ENCODE measurements at places on chromosomes 5 and 9.

- no peak for DNase-seq
Observed at GRCh38 chr9:81031422-81032029, 657.8 kb downstream of the TLE1 start.

- peak; percentile 60 for DNase-seq
Observed at GRCh38 chr5:151040211-151040747, 19.9 kb downstream of the GPX3 start.

- DNase-seq = no peak
Observed at GRCh38 chr9:112623198-112623597, 94.7 kb downstream of the INIP start.

GRCh38 chr5:155040984-155041653, 27.6 kb downstream of the KIF4B start:
- no peak for DNase-seq

DNA sequence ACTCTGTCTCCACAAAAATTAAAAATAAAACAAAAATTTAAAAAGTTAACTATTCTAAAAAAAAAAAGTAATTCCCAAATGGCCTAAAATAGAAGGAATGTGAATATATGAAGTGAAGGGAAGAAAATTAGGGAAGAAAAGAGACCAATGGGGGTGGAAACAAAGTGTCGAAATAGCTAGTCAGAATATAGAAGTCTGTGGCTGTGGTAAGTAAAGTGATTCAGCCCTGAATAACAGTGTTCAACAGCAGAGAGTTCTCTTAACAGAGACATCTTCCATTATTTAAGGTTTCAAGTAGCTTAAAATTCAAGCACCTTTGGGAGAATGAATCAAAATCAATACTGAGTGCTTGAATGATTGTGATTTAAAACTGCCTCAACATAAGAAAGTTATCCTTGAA, 51.7 kb downstream of the LPAR1 start:
- no peak for DNase-seq

DNA sequence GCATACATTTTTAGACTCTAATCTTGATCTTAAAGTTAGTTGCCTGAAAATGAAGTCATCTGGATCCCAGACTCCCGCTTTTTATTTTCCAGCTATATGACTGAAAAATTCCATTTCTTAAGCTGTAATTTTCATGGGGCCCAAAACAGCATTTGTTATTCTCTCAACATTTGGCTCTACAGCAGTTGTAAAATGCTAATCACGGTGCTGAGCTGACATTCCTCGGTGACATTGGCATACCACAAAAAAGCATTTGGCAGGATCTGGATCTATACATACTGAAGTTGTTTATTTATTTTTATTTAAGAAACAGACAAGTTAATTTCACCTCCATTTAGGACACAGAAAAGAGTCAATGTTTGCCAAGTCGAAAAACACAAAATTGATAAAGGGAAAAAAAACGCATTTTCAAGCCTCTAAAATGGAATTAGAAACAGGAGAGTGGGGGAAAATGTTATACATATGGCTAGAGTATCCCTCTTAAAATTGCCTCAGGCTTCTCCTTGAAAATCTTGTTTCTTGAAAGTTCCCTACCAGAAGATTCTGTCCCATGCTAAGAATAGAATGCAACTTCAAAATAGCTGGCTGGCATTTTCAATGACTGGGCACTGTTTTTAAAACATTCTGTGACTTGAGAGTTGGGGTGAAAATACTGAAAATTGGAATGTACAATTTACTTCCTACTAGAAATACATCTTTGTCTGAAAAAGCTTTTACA, 207.5 kb upstream of the TBCA start:
- no peak for DNase-seq

DNA sequence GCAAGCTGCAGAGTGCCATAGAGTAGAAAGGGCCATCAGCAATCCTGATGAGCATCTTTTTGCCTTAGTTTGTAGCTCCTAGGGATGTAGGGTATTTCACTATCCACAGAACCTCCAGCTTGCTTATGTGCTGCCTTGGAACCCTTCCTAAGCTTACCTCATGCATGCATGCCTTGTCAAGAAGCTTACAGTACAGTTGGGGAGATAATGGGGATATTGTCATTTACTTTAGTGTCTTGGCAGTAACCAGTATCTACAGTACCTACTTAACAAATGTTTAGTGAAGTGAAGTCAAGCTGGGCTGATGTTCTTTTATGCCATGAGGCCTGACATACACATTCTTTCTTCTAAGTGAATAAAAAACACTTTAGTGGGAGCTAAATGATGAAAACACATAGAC, 164.6 kb upstream of the PPP1R2B start:
- no peak for DNase-seq

GRCh38 chr9:124218987-124219461, 38.7 kb upstream of the NEK6 start:
- no peak for DNase-seq

DNA sequence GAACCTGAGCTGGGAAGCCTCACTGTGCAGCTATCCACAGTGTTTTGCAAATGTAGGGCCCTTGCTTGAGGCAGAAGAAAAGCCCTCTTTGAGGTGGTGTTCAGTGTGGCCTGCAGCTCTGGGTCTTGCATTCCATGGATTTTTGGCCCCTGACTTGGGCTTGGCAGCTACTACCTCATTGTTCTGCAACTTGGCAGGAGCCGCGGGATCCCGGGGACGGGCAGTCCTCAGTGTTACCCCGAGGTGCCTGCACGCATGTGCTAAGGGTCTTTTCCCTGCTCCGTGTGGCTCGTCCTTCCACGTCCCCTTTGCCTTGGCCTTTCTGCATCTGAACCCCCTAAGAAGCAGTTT, 39.8 kb downstream of the NEK6 start:
- DNase-seq = peak; percentile 92

- no peak for DNase-seq
Observed at GRCh38 chr9:6793203-6793602, 35.4 kb downstream of the KDM4C start.

GRCh38 chr5:67548520-67549295, 352.1 kb upstream of the CD180 start:
- no peak for DNase-seq

- no peak for DNase-seq
Observed at GRCh38 chr5:135031813-135032694, 2.0 kb downstream of the PITX1 start.

DNA sequence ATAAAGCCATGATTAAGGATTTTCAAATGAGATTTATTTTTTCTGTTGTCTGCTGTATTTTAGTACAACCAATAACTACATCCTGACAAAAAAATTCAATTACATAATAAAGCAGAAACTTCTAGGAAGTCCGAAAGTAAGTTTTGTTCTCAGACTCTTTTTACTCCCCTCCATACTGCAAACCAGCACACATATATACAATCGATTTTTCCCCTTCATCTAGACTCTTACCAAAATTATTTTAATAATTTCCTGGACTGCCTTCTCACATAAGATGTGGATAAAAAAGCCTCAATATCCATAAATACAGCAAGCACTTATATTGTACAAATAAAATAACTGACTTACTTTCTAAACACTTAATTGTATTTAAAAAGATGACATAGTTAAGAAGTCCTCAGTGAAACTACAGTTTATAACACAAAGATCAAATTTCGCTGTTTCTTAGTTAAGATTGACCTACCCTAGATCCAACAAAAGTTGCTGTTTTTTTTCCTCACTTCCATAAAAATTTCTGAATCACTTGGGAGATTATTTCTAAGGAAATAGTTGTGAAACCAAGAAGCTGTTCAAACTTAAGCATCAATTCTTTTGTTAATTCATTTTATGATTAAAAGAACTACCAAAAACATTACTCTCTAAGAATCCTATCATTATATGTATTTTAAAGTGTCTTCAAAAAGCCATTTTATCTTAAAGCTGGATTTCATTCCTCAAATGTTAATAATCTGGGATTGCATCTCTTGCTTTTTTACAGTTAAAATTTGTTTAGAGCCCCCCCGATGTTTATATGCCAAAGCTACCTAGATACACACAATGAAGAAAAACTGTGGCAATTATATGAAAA, 74.7 kb upstream of the IFNE start:
- no peak for DNase-seq

- no peak for DNase-seq
Observed at GRCh38 chr5:138981586-138981985, 106.5 kb upstream of the LRRTM2 start.

DNA sequence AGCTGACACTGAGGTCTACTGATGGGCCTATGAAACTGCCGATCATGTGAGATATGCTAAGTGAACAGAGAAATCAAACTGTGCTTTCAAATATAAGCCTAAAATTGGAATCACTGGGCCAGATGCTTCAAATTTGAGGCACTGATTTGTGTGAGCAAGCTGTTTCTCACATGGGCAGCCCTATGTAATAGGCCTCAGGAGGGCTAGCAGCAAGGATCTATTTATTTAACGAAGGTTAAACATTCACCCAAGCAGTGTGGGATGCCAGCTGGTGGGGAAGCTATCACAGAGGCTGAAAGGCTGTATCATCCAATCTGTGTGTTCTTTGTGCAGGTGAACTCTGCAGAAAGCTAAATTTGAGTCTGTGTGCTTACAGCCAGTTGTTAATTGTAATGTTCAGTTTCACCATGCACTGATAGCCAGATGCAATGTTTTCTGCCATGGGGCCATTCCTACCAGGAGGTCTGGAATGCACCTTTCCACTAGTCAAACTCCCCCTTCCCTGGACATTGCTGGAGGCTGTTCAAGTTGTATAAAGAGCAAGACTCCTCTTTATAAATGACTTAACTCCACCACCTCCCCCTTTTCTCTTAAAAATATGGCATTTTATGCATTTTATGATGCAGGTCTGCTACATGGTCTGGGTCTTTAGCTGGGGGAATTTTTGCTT, 228.9 kb downstream of the SH3GL2 start:
- DNase-seq = no peak

GRCh38 chr5:5145651-5146529, 5.8 kb downstream of the ADAMTS16 start:
- peak; percentile 33 for DNase-seq

DNA sequence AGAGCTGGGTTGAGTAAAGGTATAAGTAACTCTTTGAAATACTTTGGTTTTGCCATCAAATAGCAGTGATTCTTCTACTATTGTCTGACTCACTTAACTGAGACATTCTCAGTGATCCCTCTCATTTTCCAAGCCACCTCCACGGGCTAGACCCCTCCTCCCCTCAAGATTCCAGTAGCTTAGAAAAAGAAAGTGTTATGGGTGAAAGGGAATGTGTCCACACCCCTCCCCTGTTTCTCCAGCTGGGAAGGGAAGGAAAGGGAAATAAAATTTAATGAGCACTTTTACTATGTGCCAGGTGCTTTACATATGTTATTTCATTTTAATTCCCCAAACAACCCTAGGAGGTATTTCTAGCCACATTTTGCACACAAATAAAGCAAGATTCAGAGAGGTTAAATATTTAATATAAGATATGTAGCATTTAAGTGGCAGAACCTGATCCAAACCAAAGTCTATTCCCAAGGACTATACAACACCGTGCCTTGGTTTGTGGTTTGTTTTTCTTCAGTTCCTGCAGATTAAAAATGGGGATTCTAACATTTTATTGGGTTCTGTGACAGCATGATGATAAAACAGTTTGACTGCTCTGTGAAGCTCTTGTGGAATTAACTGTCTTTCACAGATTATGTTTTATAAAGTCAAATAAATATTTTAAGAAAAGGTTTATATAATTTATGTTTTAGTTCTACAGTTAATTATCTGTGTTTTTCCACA, 135.9 kb downstream of the ZSWIM6 start:
- no peak for DNase-seq

DNA sequence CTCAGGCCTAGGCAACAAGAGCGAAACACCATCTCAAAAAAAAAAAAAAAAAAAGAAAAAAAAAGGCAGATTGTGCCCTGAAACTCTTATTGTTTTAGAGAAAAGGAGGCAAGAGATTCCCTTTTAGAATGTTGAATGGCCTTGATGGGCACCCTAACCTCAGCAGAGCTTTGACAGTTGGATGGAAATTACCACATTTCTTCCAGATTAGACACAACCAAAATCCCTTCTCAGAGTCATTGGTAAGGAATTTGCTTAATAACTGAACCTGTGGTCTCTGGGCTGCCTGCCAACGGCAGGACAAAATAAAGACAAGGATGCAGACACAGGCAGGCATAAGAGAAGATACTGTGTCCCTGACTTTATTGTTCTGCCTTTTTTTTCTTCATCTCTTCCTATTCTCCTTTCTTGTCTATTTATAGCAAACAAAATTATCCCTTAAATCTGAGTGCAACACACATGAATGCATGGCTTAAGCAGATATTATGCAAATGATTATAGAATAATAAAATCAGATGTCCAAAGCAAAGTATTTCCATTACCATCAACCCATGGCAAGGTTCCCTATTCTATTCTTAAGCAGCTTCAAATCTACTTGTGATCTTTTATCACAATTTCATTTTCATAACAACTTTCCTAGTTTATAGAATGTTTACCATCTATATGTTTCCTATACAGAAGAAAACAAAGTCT, 37.3 kb upstream of the TRIO start:
- peak; percentile 27 for DNase-seq

GRCh38 chr9:21969011-21969940, 24.9 kb downstream of the CDKN2A start:
- DNase-seq = no peak

GRCh38 chr5:5050801-5051200, 89.3 kb upstream of the ADAMTS16 start:
- DNase-seq = no peak

DNA sequence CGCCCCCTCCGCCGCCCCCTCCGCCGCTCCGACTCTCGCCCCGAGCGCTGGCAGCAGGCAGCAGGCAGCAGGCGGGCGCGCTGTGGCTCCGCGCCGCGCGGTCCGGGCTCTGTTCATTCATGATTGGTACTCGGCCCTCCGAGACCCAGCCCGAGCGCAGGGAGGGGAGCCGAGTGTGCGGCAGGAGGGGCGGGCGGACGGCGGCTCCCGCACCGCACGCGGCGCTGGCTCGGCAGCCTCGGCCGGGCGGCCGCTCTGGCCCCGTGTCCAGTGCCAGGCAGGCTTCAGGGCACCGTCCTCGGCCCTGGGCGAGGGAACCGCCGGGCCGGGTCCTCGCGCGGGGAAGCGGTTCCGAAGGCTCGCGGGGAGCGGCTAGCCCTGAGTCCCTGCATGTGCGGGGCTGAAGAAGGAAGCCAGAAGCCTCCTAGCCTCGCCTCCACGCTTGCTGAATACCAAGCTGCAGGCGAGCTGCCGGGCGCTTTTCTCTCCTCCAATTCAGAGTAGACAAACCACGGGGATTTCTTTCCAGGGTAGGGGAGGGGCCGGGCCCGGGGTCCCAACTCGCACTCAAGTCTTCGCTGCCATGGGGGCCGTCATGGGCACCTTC, at the start of gene KCNIP1:
Gene KCNIP1, plus strand, starts transcription at position 31 of the 607 bp plus-strand sequence.
- DNase-seq = peak; percentile 1

DNA sequence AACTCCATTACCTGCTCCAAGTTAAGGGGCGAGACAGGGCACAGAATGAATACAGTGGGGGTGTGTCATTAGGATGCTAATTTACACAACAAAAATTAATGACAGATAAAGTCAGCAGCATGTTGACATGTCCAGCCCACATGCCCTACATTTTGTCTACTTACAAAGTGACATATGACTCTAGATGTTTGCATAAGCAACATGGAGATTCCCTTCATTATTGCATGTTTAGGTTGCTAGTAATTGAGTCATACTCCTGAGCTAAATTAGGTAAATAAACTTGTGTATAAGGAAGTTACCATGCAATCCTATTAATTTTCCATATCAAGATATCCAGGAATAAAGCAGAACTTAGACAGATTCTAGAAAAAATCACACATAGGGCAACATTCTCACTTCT, 232.2 kb downstream of the PDE4D start:
- peak; percentile 18 for DNase-seq
